ENCODE measurements at places on chromosomes 12 and 14.
A peak's percentile ranks its signal among the peaks of the same experiment; 100 is the strongest.

DNA sequence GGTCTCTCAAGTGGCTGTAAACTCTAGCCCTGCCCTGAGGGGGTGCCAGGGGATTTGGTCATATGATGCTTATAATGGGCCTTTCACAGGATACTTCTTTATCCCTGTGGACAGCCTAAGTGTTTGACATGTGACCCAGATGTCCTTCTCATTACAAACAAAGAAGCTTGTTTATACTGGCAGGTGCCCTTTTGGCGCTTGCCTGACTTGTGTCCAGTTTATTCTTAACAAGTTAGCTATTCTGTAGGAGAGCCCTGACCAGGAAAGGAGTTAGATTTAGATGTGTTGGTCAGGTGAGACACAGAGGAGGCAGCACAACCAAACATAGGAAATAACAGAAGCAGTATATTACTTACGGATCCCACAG, 51.9 kb downstream of the CCDC91 start:
- no peak for DNase-seq

- DNase-seq = no peak
These were observed 28.2 kb downstream of the TTC8 start for GRCh38 chr14:88852632-88853031.

DNA sequence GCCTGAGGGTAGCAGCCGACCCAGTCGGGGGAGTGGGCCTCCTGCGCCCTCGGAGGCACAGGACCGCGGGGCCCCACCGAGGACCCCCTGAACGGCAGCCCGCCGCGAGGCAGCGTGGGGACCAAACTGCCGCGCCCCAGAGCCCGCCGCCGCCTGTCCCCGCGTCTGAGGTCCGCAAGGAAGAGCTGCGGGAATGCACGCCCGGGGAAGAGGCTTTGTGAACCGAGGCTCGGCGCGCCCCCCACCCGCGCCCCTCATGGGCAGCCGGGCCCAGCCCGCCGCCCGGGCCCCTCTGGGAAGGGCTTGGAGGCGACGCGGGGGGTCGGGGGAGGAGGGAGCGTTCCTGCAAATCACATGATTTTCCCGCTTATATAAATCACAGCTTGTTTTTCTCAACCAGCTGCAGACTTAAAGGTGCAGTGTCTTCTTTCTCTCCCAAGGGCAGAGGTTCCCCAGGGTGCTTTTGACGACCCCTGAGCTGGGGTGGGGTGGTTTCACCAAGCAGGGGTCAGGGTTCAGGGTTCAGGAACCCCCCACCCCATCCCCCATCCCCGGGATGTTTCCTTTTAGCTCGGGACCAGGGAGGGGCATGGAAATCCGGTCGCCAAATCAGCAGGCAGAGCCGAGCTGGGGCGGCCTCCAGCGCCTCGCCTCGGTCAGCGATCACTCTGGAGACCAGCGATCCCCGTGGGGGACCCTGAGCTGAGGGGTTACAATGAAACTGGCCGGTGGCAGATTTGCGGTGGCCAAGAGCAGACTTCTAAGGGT, 44.7 kb upstream of the ATP23 start:
- DNase-seq = no peak

DNA sequence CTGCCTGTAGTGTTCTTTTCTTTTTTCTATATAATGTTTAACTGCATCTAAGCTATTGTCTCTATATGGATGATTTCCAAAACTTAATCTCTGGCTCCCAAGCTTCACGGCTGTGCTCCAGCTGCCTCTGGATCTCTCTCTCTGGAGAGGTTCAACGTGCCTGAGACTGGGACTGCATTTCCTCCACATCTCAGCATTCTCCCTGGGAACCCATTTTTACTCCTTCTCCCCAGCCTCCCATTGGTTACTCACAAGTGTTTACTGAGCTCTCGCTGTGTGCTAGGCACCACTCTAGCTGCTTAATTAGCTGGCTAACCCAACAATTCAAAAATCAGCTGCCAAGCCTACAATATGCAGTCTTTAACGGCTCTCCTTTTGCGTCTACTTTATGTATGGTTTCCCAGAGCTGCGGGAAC, 34.7 kb downstream of the FBXL14 start:
- no peak for DNase-seq

DNA sequence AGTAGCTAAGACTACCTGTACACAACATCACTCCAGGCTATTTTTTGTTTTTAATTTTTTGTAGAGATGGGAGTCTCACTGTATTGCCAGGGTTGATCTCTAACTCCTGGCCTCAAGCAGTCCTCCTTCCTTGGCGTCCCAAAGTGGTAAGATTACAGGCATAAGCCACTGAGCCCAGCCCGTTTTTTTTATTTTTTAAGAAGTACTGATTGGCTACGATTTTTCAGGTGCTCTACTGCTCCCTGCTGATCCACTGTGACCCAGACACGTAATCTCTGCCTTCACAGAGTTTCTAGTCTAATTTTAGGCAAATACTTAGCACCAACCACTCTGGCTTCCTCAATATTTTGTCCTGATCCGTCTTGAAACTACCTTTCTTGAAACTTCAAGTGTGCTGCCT, 4.3 kb upstream of the STRN3 start:
- DNase-seq = no peak

GRCh38 chr12:58695263-58695662, 225.0 kb downstream of the LRIG3 start:
- no peak for DNase-seq

DNA sequence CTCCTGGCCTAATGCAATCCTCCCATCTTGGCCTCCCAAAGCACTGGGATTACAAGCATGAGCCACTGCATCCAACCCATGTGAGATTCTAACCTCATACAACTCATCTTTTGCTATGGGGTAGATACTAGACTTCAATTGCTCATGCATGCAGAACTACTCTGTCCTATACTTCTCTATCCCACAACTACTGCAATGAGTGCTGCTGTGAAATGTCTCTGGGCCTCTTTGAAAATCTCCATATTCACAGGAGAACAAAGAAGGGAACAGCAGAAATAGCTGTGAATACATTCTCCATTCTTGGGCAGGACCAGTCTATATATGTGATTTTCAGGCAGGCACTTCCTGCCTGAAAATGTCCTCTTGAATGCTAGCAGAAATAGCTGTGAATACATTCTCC, 220.7 kb upstream of the GRIP1 start:
- DNase-seq = no peak

DNA sequence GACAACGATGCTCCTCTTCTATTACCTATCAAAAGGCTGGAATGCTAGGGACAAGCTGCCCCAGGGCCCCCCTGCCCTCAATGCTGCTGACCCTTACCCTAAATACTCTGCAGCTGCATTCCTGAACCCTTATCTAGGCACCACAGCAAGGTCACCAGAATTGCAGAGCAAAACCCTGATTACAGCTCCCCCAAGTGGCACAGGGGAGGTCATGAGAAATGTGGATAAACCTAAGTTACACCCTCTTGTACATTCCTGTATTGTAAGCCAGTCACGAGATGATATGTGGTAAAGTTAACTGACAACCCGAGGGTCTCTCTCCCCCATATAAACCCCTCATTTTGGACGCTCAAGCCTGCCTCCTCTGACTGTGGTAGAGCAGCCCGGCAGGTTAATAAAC, 411.8 kb upstream of the STXBP6 start:
- DNase-seq = no peak

DNA sequence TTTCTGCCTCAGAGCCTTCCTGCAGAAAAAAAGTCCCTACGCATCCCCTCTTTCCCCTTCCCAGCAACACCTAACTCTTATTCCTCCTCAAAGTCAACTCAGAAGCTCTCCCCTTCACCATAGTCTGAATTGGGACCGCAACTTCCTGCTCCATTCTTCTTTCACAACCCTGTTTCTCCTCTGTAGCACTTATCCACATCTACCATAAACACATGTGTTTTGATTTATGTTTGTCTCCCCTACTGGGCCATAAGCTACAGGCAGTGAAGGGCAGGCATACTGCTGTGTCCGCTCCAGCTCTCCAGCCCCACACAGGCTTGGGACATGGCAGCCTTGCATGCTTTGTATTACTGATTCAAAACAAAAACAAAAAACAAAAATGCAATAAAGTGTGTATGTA, 5.9 kb downstream of the SDR9C7 start:
- DNase-seq = no peak

- peak; percentile 15 for DNase-seq
These were observed 26.2 kb downstream of the ANG start for GRCh38 chr14:20714593-20715250.

- DNase-seq = no peak
These were observed 5.6 kb downstream of the DDX47 start for GRCh38 chr12:12818701-12819100.

GRCh38 chr14:98138666-98139065, 1133.3 kb downstream of the BCL11B start:
- DNase-seq = no peak

DNA sequence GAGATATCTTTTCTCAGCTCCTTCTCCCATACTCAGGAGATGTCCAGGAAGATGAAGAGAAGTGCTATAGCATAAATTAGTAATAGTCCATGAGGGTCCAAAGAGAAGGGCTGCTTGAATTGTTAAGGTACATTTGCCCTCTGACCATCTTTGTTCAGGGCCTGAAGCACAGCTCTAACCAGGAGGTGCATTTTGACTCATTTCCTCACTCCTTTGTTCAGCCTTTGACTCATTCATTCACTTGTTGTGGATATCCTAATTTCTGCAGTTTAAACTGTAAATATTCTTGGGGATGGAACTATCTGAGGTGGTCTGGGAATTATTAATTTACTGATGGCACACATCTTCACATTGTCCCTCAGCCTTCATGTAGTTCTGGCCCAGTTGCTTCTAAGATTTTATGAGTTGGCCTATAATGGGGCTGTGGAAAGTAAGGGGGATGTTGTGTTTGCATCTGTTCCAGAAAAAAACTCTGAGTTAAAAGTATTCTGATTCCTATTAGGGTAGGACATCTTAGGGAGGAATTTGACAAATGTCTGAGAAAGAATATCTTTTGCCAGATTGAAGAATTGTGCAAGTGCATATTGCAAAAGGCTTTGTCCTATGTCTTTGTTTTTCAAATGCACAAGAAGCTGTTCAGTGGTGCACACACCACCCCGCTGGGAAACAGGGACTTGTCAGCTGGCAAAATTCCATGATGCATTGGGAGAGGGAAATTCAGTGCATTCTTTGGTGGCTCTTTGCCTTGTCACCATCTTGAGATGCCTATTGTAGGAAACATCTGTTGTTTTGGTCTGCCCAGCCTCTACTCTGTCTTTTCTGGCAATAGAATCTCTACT, 22.1 kb downstream of the SMOC1 start:
- DNase-seq = no peak

DNA sequence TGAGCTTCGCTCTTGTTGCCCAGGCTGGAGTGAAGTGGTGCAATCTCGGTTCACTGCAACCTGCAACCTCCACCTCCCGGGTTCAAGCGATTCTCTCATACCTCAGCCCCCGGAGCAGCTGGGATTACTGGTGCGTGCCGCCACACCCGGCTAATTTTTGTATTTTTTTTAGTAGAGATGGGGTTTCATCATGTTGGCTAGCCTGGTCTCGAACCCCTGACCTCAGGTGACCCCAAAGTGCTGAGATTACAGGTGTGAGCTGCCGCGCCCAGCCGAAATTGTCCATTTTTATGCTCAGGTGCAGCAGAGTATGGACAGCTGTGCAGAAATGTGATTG, 19.2 kb upstream of the CYP46A1 start:
- no peak for DNase-seq

DNA sequence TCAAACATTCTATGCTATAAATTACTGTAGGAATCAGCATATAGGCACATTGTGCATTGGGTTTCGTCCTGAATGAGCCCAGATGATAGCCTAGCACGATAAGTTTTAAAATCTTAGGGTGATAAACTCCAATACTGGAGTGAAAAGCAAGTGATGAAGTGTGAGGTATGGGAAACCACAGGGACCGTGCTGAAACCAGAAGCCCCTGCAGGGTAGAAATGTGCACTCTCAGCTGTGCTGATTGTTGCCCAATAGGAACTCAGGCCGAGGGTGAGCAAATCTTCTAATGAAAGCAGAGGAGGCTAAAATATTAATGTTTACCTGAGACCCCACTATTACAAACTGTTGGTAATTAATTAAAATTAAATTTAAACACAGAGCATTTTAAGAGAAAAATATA, 1486.6 kb downstream of the AACS start:
- DNase-seq = no peak

DNA sequence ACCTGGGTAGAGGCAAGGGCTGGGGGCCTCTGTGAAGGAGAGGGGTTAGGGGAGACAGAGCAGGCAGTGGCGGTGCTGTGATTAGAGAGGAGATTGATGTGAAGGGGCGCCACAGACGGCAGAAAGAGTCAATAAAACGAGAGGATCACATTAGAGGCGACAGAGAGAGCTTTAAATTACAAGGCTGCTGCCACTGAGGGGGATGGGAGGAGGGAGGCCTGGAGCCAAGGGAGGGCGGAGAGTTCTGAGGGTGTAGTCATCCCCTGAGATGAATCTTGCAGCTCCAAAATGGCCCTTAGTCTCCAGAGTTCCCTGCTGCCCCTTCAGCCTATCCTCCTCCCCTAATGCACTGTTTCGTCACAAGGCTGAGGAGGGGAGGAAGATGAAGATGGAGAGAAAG, 12.8 kb downstream of the ZFHX2 start:
- no peak for DNase-seq

GRCh38 chr12:92369636-92370035, 224.0 kb upstream of the BTG1 start:
- DNase-seq = no peak

DNA sequence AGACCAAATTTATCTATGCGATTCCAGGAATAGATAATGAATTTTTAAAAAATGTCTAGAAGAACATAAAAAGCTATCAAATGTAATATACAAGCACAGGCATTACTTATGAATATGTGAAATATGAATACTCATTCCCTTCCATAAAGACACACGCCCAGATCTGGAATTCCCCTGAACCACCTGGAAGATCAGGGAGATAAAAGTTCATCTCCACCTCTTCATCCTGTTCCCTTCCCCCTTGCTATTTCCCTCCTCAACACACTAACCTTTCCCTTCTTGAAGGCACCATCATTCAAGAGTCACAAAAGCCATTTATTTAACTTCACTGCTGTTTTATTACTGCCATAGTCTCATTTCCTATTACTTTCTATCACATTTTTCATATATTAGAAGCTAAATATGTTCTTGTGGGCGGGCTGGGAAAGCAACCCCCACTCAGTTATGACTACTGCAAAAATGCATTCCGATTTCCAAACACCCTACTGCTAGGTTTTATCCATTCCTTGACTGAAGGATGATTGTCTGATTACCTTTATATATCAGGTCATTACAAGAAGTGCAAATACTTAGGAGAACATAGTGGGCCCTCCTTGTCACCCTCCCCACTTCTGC, 16.1 kb downstream of the FGD6 start:
- no peak for DNase-seq

DNA sequence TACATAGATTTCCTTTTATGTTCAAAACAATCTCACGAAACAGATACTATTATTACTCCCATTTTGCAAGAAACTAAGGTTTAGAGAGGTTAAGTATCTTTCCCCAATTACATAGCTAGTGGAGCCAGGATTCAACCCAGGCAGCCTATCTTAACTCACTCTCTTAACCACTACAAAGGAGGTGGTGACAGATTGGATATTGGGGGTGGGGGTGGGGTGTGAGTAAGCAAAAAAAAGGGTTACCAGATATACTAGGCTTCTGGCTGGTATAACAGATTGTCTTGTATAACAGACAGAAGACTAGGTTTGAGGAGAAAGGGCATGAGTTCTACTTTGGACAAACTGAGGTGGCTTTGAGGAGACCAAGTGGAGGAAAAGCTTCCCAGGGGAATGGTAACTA, 2.1 kb downstream of the GMFB start:
- DNase-seq = no peak

GRCh38 chr14:103008768-103009357, 48.5 kb downstream of the CDC42BPB start:
- no peak for DNase-seq
